ENCODE measurements at places on chromosomes 5 and 9.
A peak's percentile ranks its signal among the peaks of the same experiment; 100 is the strongest.

DNA sequence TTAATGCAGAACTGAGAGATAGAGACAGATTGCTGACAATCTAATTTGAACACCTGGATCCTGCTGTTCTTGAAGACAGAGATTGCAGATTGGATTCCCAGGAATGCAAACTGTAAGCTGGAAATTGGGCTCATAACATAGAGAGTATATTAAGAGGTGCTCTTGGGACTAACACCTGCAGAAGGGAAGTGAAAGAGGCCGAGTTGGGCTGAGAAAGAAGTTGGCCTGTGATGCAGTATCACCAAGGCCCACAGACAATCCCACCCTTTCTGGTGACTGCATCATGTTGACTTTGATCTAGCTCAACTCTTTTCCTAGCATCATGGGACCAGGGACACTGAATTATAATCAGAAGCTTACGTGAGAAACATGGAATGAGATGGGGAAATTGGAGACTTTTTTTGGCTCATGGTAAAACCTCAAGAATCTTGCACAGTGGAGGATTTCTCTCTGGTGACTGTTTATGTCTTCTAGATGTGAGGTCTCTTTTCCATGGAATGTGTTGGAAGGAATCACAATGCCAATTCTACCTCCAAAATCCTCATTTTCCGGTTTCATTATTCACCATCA, 36.5 kb upstream of the NUDT12 start:
- no peak for DNase-seq

GRCh38 chr5:58746321-58746720, 163.4 kb downstream of the RAB3C start:
- no peak for DNase-seq

DNA sequence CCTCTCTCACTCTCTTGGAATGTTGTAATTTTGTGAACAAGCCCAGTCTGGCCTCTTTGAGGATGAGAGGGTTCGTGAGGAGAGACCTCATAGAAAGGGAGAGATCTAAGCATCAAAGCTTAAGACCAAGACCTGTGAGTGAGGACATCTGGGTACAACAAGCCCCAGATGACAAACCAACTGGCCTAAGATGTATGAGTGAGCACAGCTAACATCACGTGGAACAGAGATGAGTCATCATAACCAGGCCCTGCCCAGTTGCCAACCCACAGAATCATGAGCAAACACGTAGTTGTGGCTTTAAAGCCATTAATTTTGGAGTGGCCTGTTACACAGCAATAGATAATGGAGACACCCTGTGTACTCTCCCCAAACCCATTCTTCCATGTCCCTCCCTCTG, 439.1 kb upstream of the KIF2A start:
- no peak for DNase-seq

- no peak for DNase-seq
Measured at GRCh38 chr9:89999176-89999533, 394.3 kb downstream of the GADD45G start.

DNA sequence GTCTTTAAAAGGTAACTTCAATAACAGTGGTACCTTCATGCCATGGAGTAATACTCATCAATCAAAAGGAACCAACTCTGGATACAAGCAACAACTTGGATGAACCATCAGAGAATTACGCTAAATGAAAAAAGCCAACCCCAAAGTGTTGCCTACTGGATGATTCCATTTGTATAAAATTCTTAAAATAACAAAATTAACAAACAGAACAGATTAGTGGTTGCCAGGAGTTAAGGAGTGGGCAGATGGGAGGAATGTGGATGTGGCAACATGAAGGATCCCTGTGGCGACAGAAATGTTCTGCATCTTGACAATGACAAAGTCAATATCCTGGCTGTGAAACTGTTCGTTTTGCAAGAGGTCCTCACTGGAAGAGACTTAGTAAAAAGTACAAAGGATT, 50.5 kb downstream of the SPTLC1 start:
- DNase-seq, result no peak

GRCh38 chr9:122180633-122181032, 20.9 kb downstream of the MORN5 start:
- DNase-seq, result no peak

DNA sequence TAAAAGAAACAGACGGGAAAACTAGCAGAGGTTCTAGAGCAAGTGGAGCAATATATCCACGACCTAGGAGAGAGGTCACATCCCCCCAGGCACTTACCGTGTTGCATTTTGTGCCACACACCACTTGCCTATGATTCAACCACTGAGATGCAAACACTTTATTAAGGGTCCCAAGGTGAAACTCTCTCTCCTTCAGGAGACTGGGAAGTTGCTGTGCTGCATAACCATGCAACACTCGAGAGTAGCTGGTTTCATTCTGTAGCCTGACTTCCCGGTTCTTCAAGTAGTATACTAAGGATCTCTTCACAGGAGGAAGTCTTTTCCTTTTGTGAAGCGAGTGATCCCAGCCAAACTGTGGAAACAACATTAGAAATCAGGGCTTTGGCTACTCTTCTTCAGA, 1.6 kb downstream of the DCAF12 start:
- DNase-seq, result no peak

DNA sequence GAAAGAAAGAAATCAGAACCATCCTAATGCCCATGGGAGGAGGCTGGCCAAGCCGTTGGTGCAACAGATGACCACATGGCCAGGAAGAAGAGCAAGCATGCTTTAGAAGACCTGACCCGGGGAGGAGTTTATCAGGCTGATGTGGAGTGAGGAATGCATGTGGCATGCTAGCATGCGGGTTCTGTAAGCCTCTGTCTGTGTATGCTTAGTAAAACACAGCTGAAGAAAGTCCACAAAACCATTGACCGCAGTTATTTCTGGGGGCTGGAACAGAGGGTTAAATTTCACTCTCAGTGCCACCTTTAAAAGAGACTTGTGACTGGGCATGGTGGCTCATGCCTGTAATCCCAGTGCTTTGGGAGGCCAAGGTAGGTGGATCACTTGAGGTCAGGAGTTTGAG, 19.1 kb downstream of the GFI1B start:
- DNase-seq, result no peak

DNA sequence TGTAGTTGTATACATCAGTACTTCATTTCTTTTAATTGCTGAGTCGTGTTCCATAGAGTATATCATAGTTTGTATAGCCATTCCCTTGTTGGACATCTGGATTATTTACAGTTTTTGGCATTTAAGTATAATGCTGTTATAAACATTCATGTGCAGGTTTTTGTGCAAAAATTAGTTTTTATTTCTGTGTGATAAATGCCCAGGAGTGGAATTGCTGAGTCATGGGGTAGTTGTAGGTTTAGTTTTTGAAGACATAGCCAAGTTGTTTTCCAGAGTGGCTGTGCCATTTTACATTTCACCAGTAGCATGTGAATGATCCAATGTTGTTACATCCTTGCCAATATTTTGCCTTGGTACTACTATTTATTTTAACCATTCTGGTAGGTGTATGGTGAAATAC, 12.5 kb downstream of the ZNF354B start:
- DNase-seq, result no peak

GRCh38 chr9:93612796-93613154, 36.4 kb downstream of the PHF2 start:
- no peak for DNase-seq

GRCh38 chr5:56147659-56148230, 85.4 kb downstream of the ANKRD55 start:
- no peak for DNase-seq

DNA sequence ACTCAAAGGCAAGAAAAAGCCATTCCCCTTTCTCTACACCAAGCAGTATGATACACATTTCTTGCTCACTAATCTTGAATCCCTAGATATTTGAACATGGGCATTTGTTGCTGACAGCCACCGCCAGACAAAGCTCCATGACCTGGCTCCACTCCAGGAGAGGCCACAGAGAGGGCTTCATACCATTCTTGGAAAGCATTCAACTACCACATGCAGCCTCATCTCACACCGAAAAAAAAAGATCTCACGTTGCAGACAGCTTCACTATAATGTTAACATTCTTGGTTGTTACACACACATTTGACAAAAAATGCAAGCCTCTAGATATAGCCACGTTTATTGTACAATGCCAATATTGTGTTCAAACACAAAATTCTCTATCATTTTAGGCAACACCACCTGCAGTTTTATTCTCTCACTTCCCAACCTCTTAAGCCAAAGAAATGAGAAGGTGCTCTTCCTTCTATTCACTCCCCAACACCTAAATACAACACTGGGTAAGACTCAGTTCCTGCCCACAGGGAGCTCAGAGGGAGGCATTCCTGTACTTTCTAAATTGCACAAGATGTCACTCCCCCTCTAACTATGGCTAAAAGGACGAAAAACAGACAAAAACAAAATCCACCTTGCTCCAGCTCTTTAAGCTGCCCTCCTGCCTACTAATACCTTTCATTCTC, 222.4 kb downstream of the TSSK1B start:
- DNase-seq, result no peak

- no peak for DNase-seq
Measured at GRCh38 chr9:137234758-137235423, 4.2 kb downstream of the SLC34A3 start.

GRCh38 chr5:912280-913091, 19.8 kb downstream of the TRIP13 start:
- DNase-seq, result peak; percentile 17

DNA sequence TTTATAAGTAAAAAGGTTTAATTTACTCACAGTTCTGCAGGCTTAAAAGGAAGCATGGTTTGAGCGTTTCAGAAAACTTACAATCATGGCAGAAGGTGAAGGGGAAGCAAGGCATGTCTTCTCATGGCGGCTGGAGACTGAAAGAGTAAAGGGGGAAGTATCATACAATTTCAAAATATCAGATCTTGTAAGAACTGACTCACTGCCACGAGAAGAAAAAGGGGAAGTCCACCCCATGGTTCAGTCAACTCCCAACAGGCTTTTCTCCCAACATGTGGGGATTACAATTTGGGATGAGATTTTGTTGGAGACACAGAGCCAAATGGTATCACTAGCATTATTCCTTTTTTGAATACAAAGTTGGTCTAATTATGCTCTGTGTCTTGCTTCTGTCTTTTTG, 627.9 kb upstream of the ST8SIA4 start:
- no peak for DNase-seq

DNA sequence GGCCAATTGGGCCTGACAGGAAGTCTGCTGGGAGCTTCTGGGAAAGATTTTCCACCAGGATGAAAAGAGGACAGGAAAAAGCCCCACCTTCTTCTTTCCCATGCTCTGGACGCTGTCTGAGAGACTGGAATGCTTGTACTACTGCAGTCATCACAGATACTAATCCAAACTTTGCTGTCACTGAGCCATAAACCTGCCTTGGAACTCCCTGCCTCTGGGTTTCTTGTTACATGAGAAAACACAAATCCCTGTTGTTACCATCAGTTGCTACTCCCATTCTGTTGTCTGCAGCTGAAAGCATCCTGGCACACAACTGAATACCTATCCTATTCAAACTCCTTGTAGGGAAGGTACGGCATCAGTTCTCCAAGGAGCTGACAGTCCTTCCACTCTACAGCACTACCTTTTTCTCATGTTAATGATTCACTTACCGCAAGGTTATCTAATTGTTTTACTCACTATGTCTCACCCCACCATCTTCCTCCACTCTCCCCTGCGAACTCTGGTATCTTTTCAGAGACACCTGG, 167.5 kb downstream of the CDK5RAP2 start:
- no peak for DNase-seq

DNA sequence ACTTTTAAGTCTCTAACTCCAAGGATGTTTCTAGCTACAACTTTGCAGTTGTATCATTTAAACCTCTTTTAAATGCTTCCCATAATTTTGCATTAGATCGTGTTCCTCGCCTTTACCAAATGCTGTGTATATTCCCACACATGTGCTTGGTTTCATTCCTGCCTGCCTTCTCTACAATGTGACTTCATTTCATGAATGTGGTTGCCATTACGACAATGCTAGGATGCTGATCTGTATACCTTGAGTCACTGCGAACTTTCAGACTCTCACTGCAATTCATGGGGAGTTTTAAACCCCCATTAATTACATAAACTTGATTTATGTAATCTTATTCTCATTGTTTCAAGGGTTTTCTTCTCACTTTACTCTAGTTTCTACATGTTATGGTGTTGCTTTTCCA, 50.3 kb downstream of the UBE2QL1 start:
- no peak for DNase-seq

- no peak for DNase-seq
Measured at GRCh38 chr5:52638732-52639131, 149.0 kb upstream of the ITGA1 start.

DNA sequence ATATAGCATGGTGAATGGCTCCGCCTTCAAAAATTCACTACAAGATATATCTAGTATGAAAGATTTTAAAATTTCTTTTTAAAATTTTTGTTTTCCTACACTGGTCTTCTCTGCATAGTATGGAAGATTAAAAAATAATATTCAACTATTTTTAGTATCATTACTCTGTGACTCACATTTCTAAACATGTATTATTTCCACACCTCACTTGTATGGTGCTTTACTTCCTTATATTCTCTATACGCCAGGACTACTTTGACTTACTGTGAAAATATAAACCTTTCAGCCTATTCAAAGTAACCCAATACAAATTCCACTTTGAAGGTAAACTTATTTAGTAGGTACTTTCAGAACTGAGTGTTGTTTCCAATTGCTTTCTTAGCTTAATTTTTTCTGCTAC, 26.8 kb upstream of the TXNDC8 start:
- DNase-seq, result no peak

GRCh38 chr9:134914501-134914834, 3.2 kb downstream of the FCN1 start:
- no peak for DNase-seq

DNA sequence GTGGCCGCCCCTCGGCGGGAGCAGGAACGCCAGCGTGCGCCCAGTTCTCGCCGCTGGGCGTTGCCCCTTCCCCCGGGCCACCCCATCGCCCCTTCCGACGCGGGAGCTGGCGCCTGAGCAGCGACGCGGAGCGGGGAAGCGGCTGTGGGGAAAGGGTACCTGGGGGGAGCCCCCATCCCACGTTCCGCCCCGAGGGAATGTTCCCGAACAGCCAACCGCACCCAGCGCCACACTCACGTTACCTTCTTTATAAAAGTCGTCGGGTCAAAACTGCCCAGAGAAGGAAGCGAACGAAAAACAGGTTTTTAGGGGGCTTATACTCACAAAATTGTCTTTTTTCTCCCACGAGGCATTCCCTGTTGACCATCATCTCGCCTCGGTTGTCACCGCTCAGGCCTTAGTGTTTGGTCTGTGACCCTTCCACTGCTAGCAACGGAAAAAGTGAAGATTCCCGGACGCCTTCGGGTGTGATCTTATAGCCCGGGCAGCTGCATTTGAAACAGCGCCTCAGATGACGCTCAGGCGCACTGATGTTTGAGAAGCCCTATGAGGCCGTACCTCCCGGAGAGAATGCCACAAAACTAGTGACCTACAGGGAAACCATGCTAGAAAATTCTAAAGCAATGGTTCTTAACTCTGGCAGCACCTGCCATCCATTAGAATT, 475 bp upstream of the GOLM1 start:
- DNase-seq, result no peak

DNA sequence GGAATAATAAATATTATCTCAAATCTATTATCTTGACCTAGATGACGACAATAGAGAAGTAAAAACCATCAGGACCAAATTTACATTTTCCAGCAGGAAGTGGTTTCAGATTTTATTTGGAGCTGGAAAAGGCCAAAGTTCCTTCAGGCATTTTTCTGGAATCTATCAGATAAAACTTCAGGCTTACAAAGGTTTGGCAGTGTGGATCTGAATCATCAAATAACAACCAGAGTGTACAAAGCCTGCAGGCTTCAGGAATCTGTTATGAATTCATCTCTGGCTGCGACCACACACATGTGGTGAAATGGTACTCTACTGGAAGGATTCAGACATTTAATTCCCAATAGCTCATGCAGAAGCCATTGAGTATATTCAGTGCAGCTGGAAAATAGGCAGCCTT, 726.4 kb upstream of the GRAMD2B start:
- no peak for DNase-seq
